ENCODE measurements at places on chromosomes 1 and 21.

DNA sequence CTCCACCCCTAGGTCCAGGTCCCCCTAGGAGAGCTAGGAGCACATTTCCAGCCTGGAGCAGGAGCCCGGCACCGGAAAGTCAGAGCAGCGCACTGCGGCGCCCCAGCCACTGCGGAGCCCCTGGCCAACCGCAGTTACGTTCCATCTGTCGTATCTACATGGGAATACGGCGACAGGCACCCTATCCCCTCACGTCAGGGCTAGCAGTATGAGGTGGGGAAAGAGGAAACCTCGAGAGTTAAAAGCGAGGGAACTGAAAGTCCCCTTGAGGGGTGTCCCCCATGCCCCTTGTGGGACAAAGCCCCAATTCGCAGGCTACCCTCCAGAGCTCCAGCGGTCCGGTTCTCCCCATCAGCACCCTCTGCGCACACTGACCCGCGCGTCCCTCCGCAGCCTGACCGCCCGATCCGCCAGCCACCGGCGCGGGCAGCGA lies 995 bp downstream of the COLGALT2 start:
- DNase-seq = peak; percentile 83

GRCh38 chr21:33053951-33054350 lies 16.0 kb upstream of the OLIG1 start:
- DNase-seq = no peak

DNA sequence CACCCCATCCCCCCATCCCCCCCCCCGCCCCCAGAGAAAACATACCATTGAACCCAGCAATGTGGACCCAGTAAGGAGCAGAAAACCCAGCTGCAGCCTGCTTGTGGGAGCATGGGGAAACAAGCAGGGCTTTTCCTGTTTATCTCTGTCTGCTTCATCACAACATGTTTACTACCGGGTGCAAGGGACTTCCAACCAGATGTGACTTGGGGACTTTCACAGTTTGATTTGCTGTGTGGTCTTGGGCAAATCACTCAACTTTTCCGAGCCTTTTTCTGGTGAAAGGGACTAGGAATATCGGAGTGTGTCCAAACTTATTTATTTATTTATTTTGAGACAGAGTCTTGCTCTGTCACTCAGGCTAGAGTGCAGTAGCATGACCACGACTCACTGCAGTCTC lies 3.2 kb downstream of the TMCC2 start:
- DNase-seq = no peak

- no peak for DNase-seq
Measured at GRCh38 chr1:41486371-41487125, 2.1 kb upstream of the EDN2 start.

DNA sequence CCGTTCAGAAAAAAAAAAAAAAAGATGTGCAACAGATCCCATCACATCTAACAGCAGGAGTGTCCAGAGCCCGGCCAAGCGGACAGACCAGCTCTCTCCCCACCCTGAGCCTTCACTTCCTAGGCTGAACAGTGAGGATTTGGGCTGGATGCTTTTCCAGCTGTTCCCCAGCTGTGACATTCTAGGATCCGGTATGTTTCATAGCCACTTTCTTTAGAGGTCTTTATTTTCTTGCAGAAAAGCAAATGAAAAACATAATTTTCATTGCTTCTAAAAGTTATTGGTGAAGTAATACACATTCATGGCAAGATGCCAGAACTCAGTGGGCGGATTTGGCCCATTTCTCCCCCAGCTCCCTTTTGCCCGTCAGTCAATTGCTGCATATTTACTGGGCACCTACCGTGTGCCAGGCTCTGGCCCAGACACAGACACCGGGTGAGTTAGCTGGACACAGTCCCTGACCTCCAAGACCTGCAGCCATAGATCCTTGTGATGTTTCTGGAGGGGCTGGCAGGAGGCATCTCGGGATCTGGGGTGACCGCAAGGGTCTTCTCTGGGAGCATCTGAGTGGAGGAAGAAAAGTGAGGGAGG lies 213.7 kb upstream of the VAMP3 start:
- DNase-seq = no peak

DNA sequence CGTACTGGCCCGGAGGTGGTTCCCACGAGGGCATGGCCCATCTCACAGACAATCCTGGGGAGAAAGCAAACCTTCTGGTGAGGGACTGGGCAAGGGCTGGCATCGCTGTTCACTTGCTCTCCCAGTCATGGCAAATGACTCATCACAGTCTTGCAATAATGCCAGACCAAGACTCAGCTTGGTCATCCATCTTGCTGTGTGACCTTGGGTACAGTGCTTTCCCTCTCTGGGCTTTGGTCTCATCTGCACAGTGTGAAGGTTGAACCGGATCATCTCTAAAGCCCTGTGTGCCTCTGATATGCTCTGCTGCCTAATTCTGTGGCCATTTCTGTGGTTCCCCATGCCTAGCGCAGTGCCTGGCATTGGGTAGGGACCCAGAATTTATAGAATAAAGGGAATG lies 143.6 kb upstream of the CD34 start:
- no peak for DNase-seq

GRCh38 chr21:43609501-43610340 lies 49.6 kb downstream of the HSF2BP start:
- DNase-seq = peak; percentile 90

- DNase-seq = no peak
Measured at GRCh38 chr1:98906361-98906760, 98.3 kb downstream of the PLPPR5 start.

DNA sequence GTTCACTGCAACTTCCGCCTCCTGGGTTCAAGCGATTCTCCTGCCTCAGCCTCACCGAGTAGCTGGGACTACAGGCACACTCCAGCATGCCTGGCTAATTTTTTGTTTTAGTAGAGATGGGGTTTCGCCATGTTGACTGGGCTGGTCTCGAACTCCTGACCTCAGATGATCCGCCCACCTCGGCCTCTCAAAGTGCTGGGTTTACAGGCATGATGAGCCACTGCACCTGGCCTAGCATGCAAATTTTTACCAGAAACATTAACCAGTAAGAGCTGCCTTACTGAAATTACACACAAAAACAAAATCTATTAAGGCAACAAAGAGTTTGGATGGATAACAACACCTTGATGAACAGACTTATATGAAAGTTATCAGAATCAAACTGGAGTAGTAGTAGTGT lies 12.1 kb downstream of the ZZZ3 start:
- DNase-seq = no peak

GRCh38 chr1:42450061-42450460 lies 5.8 kb downstream of the ZMYND12 start:
- no peak for DNase-seq

GRCh38 chr21:39083377-39084008 lies 99.8 kb downstream of the PSMG1 start:
- DNase-seq = no peak

DNA sequence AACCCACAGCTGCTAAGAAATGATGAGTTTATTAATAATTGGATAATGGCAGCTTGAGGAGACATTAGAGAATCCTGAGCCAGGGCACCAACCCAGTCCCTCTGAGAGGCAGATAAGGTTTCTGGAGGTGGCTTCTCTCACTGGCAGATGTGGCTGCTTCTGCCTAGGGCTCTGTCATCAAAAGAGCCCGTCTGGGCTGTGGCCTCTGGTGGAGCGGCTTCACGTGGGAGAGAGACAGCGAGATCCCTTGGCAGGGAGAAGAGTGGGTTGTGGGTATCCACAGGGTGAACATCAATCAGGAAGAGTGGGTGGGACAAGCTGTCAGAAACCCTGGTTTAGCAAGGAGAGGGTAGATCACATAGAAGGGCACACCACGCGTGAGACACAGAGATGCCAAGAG lies 30.0 kb downstream of the VWA5B1 start:
- no peak for DNase-seq

- DNase-seq = no peak
Measured at GRCh38 chr1:95496307-95496706, 262.3 kb downstream of the RWDD3 start.

DNA sequence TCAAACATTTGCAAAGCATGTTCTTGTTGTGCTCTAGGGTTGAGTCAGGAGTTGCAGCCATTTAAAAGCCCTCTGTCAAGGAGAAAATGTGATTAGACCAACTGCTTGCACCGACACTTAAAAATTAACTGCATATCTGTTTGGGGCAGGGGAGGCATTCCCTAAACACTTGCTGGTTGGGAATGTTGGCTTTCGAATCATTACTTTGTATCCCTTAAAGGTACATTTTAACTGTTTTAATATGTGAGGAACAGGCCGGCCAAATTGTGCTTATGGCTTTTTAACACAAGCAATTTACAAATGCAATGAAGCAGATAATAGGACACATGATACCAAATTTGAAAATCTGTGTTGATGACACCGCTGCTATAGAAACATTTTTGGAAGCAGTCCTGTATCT lies 159.1 kb downstream of the LHX8 start:
- no peak for DNase-seq

DNA sequence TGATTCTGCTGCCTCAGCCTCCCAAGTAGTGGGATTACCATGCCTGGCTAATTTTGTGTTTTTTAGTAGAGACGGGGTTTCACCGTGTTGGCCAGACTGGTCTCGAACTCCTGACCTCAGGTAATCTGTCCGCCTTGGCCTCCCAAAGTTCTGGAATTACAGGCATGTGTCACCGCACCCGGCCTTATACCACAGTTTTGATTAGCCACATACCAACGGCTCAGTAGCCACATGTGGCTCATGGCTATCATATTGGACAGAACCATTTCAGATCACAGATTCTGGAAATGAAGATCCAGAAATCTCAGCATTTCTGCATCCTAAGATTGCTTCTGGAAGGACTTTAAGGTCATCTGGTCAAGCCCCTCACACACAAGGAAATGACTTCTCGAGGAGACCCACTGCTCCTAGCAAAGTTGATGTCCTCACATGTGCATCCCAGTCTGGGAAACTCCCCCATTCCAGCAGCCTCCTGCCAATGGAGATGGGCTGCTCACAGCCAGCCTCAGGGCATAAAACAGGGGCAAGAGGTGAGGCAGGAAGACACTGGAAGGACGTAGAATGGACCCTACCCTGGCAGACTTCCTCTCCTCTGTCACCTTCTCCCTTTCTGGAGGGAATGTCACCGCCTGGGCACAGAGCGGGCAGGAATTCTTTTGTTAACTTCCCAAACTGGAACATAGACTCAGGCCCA lies 17.5 kb upstream of the CITED4 start:
- DNase-seq = no peak

- DNase-seq = peak; percentile 72
Measured at GRCh38 chr1:6414443-6414844, 5.3 kb downstream of the HES2 start.

DNA sequence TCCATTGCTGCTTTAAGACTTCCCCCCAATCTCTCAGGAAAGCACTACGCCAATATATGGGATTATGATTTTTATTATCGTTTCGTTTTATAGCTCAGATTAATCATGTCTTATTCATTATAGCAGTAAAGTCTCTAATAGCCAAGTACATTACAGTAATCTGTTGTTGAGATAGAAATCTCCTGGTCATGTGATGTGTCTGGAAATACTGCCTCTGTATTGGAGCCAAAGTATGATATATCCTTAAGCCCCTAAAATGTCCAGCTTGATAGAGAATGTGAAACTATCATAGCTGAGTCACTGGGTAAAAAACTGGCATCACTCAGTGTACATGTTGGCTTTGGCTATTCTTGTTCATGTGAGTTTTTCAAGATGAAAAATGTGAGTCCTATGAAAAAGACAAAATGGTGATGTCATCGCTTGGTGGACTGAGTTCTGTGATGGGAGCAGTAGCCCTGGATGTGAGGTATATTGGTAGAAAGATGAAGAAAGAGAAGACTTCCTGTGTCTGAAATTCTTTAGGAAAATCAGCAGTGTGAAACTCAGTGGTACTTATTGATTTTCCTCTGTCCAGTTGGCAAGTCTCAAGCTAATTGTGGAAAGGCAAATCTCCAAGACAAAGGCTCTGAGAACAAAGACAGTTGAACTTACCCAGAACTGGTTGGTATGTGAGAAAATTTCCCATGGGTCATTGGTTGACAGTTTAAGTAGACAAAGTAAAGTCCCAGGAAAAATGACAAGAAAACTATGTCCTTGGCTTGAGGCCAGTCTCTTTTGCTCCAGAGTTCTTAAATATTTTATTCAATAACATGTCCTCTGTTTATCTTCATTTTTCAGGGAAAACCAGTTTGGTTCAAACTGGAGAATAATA lies 76.2 kb downstream of the BRINP2 start:
- DNase-seq = no peak

GRCh38 chr1:21573971-21574465 lies 64.8 kb downstream of the ALPL start:
- peak; percentile 80 for DNase-seq

DNA sequence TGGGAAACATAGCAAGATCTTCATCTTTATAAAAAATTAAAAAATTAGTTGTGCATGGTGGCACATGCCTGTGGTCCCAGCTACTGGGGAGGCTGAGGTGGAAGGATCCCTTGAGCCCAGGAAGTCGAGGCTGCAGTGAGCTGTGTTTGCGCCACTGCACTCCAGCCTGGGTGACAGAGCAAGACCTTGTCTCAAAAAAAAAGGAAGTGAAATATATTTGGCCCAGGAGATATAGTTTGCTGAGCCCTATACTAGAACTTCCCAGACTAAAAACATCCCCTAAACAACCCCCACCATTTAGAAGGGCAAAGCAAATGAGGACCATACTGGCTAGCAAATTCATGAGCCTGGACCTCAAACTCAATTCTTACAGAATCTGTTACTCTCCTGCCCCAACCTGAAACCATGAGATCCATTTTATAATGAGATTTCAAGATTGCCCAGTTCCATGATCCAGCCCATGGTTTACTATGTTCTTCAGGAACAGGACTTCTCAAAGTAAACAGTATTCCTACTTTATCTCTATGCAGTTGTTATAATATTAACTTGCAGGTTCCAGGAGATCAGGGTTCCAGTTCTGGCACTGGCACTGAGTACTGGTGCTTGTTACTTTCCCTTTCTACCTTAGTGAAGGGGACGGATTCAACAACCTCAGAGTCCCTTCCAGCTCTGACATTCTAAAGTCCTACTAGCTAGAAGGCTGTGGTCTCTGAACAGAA lies 48.9 kb upstream of the TADA1 start:
- no peak for DNase-seq

- no peak for DNase-seq
Measured at GRCh38 chr1:205199090-205199930, 12.2 kb downstream of the DSTYK start.

GRCh38 chr1:119308130-119308700 lies 60.4 kb upstream of the HAO2 start:
- DNase-seq = no peak

All from A673 (cell line).